CD4-positive, alpha-beta T cell treated with Interleukin-6 for 4 hours (primary cell): ENCODE measurements at places on chromosomes 11 and 22.

GRCh38 chr22:21849489-21849888, 18.0 kb downstream of the MAPK1 start:
- no peak for DNase-seq

GRCh38 chr11:68099057-68099456, 22.1 kb downstream of the CHKA start:
- no peak for DNase-seq

DNA sequence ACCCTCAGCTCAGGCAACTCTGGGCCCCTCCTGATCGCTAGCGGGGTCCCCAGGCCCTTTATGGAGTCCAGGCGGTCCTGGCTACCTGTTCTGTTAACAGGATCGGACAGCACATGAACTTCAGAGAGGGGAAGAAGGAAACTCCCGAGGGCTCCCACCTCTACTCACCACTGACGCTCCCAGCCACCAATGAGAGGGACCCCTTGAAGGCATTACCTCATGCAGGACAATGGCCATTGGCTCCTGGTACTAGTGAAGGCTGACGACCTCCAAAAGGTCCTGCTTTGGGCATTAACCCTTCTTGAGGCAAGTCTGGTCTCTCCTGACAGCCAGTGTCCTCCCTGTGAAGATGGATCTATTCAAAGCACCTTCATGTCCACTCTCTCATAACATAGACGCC, 71.5 kb upstream of the LMO1 start:
- no peak for DNase-seq

- DNase-seq: no peak
Measured at GRCh38 chr11:5992604-5993251, 5.9 kb upstream of the OR52L1 start.
